Left lobe of liver (tissue), 2 donors: ENCODE measurements at places on chromosomes 4 and X. TPM values are rescaled to one million over a fixed set of nuclear protein-coding genes. Genes with fewer than 3 reads are reported as not detected.

GRCh38 chrX:4710618-4711433 is 997.4 kb upstream of the PRKX start:
- DNase-seq = no peak

- no peak for DNase-seq
Measured at GRCh38 chrX:145213504-145213903, 33.8 kb upstream of the SPANXN1 start.

DNA sequence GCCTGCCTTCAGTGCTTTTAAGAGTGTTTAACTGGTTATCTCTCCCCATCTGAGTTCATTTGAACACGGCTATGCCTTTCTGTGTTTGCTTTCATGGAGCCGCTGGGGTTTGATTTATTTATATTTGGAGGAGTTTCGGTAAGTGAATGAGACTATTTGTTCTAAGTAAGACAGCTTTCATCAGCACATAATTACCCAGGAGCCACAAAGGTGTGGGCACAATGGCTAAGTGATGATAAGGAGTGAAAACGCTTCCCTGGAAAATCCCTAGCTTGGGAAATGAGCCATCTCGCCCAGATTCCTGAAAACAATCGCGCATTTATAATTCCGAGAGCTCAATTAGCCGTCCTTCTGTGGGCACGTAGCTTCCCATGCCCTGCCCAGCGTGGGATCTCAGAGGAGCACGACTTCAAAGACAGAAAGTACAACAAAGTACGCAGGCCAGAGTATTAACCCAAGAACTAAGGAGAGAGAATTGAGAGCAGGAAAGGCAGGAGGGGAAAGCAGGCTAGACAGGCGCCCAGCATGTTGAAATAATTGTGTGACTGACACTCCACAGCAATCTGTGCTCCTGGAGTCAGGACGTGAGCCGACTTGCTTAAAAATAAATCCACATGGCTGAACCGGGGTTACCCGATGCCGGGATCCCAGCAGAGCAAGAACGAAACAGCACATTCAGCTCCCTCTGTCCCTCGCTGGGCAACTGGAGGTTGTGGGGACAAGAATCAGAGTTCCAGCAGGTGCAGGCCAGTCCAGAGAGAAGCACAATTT is 99.0 kb downstream of the DHRSX start:
- no peak for DNase-seq

DNA sequence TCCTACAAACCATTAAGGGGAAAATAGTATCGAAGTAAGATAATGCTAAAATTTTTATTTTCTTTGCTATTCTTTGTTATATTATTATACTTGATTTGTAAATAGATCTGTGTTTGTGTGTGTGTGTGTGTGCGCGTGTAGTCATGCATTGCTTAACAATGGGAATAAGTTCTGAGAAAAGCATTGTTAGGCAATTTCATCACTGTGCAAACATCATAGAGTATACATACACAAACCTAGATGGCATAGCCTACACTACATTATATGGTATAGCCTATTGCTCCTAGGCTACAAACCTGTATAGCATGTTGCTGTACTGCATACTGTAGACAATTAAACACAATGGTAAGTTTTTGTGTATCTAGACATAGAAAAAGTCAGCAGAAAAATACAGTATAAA is 17.1 kb downstream of the MTTP start:
- DNase-seq = no peak

- no peak for DNase-seq
Measured at GRCh38 chr4:10535912-10536311, 78.7 kb upstream of the ZNF518B start.

Gene CHRNA9
- not detected for total RNA-seq

Gene FAM9C
- not detected for total RNA-seq
